Type B pancreatic cell (in vitro differentiated cells): ENCODE measurements at places on chromosomes 1 and 21.

GRCh38 chr1:63403386-63403785 is 36.0 kb downstream of the ALG6 start:
- no peak for DNase-seq

DNA sequence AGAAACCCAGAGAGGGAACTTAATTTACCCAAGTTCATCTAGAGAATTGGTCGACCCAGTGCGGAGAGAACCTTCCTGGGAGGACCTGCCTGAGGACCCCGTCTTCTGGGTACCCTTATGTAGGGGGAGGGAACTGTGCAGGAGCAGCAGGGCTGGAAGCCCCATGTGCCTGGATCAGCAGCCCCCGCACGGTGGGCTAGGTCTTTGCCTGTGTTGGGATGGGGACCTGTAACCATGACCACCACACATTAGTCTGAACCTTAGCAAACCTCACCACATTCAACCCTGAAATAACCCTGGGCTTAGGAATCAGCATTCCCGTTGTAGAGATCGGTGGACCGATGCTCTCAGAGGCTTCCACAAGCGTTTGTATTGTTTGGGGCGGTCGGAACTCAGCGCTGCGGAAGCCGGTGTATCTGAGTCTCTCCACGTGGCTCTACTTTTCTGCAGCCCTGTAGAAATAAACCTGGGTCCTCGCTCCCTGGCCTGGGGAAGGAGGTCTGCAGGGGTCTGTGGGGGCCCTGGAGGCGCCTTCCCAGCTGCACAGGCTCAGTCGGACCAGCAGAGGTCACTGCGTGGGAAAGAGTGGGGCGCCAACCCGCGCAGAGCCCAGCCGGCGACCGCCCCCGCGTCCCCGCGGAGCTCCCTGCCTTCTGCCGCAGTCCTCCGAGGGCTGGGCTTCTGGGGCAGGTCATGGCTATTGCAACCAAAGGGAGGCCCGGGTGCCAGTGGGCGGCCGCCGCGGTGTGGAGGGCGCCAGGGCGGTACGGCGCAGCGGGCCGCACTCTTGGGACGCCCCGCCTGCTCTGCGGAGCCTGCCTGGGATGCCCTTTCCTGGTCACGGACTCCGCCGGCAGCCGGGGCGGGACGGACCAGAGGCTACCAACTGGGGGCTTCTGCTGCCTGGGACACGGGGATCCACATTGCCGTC is 36.2 kb upstream of the KCNA10 start:
- peak; percentile 69 for DNase-seq

GRCh38 chr1:162732094-162732493 is 58.4 kb upstream of the HSD17B7 start:
- DNase-seq: no peak

DNA sequence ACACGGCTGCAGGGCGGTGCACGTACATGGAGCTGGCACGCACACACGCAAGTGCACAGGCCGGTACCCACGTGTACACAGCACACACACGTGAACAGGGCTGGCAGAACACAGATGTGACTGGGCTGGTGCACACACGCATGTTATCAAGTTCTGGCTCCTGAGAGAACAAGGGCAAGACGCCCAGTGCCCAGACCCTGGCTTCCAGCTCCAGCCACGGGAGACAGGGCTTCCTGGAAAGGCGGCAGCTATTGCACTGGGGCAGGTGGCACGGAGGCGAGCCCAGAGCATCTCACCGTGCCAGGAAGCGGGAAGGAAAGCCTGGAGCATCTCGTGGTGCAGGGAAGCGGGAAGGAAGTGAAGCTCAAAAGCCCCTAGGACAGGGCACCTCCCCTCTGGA is 5.9 kb downstream of the SDF4 start:
- no peak for DNase-seq

DNA sequence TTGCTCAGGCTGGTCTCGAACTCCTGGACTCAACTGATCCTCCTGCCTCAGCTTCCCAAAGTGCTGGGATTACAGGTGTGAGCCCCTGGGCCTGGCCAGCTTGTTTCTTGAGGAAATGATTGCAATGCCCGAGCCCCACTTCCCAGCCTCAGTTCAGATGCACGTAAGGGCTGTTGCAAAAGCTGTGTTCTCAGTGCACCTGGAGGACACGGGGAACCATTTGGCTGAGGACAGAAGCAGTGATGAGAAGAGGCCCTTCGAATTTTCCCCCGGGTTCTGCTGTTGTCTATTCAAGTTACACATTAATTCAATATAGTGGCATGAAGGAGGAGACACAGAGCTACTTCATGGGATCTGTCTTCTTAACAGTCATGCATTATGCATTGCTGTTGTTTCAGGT is 78.8 kb upstream of the WDR26 start:
- DNase-seq: no peak

DNA sequence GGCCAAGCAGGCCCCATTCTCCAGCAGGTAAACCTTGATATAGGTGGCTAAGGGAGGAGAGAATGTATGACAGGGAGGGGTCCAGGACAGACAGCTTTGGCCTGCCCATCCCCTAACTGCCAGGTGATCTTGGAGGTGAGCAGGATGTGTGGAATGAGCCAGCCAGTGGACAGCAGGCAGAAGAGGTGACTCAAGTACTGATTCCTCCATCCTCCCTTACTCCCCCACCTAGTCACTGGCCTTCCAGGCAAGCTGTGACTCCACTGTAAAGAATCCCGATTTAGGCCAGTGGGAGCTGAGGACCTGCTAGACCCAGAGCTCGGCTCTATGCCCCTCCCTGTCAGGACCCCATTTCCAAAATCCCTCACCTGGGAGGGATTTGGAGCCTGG is 36.6 kb downstream of the RIMS3 start:
- DNase-seq: no peak

GRCh38 chr1:241423541-241424479 is 66.8 kb upstream of the RGS7 start:
- DNase-seq: no peak

- DNase-seq: no peak
These were observed 141.8 kb downstream of the RGS7 start for GRCh38 chr1:241215203-241215602.

GRCh38 chr1:8031176-8031785 is 5.2 kb upstream of the ERRFI1 start:
- DNase-seq: no peak

GRCh38 chr1:109067883-109068282 is 7.9 kb downstream of the TAF13 start:
- no peak for DNase-seq

GRCh38 chr21:34574601-34575529 is 40.0 kb downstream of the RCAN1 start:
- no peak for DNase-seq

- no peak for DNase-seq
These were observed 135.0 kb downstream of the KCNJ6 start for GRCh38 chr21:37780991-37781983.

- DNase-seq: no peak
These were observed 119.5 kb upstream of the TMPRSS2 start for GRCh38 chr21:41627428-41627827.

DNA sequence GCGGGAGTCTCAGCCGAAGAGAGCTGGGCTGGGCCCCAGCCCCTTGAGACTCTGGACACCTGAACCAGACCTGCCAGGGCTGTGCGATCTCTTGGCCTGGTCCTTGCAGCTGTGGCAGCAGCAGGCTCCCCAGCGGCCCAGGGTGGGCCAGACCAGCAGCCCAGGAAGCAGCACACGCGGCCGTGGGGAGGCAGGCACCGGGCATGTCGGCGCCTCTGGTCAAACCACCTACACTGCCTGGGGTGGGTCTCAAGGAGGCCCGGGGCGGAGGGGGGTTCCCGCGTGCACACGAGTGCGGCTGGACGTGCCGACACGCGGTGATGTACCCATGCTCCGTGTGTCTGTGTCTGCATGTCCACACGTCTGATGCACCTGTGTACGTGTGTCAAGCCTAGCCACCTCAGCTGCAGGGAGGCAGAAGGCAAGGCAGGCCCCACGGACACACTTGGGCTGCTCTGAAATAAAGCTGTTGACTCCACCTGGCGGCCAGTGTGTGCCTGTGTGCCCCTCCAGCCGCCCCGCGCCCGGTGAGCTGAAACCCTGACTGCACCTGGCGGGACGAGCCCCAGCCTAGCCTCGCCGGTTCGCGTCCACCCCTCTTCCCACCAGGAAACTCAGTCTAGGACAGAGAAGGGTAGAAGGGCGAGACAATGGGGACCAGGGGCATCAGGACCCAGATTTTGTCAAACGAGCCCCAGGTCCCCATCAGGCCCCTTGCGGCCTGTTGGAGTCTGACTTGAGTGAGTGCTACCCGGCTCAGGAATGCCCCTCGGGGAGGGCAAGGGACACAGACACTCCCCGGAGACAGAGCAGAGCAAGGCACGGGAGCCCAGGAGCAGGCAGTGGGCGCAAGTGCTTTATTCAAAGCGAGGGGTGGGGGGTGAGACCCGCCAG is 11.6 kb downstream of the SCNN1D start:
- no peak for DNase-seq

DNA sequence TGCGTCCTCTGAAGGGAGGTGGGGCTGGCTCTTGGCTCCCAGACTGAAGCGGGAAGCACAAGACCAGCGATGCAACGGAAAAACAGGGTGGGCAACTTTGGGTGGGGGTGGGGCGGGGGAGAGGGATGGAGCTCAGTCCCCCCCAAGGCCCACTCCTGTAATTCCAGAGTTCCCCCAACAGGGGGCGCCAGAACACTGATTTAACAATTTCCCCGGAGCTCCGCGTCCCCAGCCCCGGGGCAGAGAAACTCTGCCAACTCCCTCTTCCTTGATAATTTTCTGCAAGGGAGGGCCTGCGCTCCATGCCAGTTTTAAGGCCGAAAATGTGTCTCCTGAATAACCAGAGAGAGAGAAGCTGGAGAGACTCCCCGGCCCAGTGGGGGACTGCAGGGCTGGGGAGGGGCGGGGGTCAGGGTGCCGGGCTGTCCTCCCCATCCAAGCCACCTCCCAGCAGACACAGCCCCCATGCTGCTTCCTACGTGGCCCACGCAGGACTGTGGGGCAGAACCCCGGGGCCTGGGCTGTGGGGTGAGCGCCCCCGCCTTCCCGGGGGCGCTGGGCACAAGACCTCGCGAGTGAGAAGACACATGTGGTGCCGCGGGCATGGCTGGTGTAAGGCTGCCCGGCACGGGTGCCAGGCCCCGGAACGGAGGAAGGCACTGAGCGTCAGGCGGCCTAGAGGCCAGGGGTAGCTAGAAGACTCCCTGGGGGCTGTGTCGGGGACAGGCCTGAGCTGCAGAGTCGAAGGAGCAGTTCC is 51.4 kb downstream of the KIF21B start:
- DNase-seq: no peak

GRCh38 chr1:67018574-67018973 is 35.4 kb downstream of the SLC35D1 start:
- DNase-seq: no peak

DNA sequence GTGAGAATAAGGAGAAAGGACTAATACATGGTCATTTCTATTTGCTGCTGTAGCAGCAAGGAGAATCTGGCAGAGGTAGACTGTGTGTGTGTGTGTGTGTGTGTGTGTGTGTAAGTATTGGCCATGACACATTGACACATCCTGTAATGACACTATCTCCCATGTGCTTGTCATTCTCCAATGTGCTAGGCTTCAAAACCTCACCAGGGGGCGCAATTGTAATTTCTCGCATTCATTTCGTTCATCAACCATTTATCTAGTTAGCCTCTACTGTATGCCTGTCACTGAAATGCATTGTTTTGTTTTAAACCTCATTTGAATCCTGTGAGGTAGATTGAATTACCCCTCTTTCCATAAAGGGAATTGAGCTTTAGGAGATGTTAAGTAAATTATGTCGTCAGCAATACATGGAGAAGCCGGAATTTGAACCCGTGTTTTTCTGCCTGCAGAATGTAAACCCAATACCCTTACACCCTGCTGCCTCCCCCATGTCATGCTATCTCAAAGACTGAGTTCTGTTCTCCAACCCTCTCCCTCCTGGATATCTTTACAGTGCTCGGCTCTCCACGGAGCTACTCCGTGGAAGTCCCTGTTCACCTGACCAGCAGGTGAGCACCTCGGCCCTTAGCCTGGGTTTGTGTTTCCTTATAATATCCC is 100.8 kb downstream of the UCK2 start:
- DNase-seq: no peak

GRCh38 chr1:162186406-162186805 is 116.9 kb downstream of the NOS1AP start:
- no peak for DNase-seq

- DNase-seq: no peak
These were observed 32.1 kb downstream of the FOXD2 start for GRCh38 chr1:47469910-47470309.

DNA sequence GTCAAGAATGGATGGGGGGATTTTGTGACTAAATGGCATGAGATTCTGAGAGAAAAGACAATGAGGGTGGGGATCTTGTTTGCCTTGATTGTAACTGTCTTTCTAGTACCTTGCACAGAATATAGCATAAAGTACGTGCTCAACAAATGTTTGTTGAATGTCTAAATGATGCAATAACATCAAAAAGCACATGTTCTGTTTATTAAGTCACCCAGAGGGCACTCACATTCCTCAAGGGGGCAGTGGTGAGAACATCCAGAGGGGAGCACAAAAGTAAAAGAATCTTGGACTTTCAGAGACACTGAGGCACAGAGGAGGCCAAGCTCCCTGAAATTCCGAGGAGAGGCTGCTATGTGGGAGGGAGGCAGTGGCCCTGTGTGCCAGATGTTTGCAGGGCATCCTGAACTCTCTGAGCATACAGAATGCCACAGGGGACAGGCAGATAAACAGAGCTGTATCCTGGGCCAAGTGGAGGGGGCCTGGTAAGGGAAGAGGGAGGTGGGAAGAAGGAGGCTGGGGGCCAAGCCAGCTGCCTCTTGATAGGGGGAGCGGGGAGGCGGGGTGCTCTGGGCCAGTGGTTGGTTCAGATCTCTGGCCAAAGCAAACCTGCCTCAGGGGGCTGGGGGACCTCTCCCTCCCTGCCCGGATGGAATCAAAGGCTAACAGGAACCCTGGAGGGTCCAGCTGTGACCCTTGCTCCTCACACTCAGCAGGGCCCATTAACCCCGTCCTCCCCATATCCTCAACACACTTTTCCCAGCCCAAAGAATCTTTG is 6.5 kb upstream of the ATP1A2 start:
- DNase-seq: no peak

- no peak for DNase-seq
These were observed 27.0 kb upstream of the NPL start for GRCh38 chr1:182762536-182762935.

DNA sequence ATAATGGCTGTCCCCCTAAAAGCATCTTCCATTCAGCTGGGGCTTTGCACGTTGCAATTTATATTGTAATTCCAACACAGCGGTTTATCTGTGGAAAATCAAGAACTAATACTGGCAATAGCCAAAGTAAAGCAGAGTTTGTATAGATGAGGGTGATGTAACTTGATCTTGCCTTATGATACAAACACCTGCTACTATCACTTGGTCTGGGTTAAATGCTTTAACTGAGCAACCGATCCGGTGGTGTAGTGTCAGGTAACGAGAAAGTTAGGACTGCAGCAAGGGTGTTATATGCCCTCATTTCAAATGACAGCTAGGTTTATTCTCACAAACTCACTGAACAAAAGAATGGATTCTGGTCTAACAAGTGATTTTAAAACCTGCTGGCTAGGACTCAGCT is 47.3 kb upstream of the PLPPR4 start:
- no peak for DNase-seq

GRCh38 chr1:161840363-161840762 is 74.2 kb downstream of the ATF6 start:
- no peak for DNase-seq
